ENCODE measurements at places on chromosomes 3 and 15.

GRCh38 chr15:100438570-100438969 lies 90.2 kb downstream of the CERS3 start:
- no peak for DNase-seq

DNA sequence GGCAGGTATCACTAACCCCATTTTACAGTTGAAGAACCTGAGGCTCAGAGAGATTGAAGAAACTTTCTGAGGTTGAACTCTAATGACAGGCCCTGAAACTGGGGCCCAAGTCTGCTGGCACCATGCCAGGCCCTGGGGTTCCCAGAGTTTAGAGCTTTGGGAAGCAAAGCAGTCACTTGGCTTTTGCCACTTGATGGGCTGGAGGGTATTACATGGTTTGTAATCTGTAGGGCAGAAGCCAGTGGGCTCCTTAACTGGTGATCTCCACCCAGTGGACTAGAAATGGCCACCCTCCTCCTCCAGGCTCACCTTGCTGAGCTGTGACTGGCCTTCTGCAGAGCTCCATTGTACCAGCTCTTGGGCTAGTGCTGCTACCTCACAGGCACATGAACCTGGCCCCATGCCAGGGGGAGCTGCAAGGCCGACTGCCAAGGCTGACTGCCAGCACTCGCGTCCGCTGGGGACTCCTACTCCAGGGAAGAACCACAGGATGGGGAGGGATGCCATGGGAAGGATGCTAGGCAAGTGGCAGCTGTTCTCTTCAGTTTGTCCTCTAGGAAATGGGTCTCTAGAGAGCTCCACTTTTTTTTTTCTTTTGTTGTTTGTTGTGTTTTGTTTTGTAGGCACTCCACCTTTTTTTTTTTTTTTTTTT lies 104.8 kb downstream of the ETFA start:
- DNase-seq = no peak

DNA sequence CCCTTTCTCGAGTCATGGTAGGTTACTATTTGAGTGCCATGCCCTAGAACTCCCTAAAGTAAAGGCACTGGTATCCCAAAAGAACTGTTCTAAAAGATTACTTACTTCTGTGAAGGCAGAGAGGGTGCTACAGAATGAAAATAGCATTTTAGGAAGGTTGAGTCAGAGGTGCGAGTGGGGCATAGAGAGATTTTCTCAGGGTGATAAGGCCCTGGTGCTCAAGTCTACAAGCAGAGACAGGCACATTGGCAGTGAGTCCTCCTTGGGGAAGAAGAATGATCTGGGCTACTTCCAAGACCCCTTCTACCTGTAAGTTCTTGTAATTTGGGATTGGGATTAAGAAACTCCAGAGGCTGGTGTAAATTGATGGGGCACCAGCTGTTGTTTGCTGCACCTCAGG lies 96.7 kb downstream of the AKAP13 start:
- no peak for DNase-seq

- DNase-seq = peak; percentile 40
Observed at GRCh38 chr3:121998611-121999473, 23.2 kb downstream of the ILDR1 start.

DNA sequence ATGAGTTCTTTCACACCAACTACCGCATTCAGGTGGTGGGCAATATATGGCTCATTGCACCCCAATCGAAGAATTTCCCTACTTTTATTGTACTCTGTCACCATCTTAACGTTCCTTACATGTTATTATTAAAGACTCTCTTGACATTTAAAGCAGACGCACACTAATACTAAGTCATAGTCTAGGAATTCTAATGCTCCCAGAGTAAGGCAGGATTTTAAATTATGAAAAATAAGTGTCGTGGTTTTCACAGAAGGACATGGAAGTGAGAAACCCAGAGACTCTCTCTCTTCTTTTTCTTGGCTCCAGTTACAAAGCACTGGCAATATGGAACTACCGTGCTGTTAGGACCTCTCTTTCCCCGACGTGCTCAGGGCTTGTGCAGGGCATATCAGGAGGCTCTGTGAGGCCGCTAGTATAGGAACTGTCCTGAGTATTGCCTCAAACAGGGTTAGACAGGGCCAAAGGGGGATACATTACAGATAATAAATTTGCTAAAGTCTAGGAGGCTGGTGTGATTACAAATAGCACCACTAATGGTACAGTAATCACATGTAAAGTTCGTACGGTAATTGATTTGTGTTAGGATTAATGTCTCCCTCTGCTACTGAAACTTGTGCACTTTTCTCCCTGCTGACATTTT lies 590.8 kb downstream of the FOXP1 start:
- DNase-seq = no peak

- no peak for DNase-seq
Observed at GRCh38 chr15:51971032-51971374, 575 bp downstream of the LEO1 start.

DNA sequence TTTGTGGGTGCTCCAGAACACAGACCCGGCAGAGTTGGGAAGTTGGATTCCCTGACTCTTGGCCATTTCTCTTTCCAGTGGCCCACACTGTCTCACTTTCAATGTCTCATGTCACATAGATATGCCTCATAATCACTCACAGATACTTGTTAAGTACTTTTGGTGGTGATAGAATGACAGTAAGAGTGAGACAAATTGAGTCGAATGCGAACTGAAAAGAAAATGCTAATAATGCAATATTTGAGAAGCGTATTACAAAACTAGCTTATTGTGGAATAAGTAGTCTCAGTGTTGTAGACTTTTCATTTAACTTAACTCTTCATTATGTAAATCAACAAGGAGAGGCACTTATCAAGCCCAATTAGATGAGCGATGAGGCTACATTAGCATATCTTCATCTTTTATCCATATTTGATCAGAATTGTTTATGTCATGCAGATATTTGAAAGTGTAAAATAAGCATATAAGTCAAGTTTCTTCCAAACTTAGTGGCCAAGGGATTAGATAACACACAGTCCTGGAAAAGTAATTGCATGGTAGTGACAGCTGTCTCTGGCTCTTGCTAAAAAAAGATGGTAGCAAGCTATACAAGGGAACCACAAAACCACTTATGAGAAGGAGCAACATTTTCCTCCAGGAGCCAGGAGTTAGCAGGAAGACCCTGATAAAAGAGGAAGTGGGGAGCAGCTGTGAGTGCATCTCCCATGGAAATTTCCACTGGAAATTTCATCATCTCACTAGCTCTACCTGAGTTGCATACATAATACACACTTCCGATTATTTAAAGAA lies 243.6 kb downstream of the ARRDC4 start:
- DNase-seq = no peak

DNA sequence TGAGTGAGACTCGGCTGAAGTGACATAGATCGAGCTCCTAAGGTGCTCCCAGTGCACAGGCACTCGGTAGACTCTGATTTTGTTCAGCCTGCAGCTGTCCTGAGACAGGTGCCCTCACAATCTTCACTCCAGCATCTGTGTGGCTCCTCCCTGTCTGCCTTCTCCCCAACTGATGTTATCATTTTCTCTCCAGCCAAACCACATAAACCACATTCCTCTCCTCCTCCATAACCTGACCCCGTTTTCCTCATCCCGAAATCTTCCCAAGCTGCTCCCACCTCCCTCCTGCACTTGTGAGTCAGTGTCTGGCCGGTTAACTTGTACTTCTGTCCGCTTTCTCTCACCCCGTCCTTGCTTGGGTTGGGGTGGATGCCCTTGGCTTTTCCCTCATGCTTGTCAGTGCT lies 93.3 kb upstream of the HACD2 start:
- no peak for DNase-seq

- no peak for DNase-seq
Observed at GRCh38 chr15:33313491-33313890, 2.7 kb downstream of the RYR3 start.

DNA sequence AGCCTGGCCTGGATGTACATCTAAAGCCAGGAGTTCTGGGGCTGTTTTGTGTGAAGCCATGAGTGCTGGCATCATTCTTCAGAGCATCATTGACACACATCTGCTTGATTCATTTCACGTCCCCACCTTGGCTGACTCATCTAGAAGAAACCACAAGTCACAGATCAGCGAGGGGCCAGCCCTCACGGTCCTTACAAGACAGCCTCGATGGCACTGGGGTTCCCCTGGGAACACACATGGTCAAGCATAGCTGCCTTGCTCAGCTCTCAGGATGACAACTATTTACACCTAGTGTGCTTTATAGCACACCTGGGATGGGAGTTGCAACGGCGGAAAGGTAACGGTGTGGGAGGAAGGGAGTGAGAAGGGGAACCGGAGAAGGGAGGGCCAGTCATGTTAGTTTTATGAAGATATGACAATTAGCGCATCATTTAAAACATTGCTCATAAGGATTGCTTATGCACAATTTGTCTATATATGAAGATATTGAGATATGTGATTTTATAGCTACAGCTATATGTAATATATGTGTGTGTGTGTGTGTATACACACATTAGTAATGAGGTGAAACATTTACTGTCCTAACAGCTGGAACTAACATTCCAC lies 227.1 kb downstream of the RPLP1 start:
- no peak for DNase-seq

Data from SIG-M5 (cell line).